ENCODE measurements at places on chromosomes 7 and 10.

DNA sequence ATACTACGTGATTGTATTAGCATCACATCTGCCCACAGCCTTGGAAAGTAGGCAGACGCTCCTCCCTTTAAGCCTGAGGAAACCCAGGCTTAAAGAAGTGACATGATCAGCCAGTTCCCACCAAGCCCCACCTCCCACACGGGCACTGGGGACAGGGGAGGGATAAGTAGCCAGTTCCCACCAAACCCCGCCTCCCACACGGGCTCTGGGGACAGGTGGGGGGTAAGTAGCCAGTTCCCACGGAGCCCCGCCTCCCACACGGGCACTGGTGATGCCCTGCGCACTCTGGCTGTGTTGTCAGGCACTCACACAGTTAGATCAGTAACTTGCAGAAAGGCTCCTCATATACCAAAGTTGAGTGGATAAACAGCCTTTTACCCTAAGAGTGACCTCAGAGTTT is 606.8 kb downstream of the PTPRN2 start:
- DNase-seq, result no peak

- no peak for DNase-seq
Measured at GRCh38 chr7:22715969-22716368, 11.0 kb upstream of the IL6 start.

DNA sequence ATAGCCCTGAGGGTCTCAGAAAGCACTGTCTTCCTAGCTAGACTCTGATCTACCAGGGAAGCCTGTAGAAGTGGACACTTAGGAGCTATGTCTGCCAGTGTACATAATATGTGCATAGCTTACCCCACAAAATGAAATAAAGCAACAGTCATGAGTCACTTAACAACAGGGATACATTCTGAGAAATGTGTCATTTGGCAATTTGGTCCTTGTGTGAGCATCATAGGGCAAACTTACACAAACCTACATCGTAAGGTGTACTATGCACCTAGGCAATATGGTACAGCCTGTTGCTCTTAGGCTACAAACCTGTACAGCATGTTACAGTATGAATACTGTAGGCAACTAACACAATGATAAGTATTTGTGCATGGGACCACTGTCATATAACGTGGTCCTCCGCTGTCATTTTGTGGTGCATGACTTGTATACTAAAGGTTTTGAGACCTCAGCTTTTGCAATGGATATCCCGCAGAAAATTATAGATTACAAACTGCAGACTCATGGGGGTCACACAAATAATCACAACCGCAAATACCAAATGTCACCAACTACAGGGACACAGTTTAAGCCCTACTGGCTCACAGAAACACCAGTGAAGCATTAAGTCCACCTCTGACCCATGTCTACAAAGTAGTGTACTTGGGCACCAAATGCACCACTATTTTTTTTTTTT is 1.7 kb downstream of the URGCP start:
- no peak for DNase-seq

DNA sequence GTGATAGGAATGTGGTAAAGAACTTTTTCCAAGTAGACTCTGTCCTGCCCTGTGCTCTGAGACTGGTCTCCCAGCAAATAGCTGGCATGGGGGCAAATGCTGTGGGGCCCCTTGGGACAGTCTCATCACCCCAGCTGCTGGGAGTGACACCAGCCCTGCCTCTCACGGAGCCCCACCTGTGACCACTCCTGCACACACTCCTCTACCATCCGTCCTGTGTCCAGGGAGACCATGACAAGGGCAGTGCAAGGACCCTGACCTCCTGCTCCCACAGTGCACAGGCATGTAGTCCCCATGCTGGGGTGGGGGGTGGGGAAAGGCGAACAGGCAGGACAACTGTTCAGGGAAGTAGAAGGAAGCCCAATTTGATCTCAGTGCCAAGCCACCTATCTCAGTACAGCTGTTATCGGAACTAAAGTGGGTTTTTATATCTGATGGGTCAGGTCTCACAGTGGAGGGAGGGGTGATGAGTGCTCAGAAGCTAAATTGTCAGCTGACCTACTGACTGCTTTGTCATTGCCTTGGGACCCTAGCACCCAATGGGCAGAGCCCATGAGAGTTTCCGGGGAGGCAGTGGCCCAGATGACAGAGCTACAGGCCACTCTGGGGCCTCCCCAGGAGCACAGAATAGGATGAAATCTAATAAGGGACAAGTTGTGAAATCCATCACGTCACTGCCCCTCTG is 24.5 kb downstream of the VSTM4 start:
- DNase-seq, result no peak

DNA sequence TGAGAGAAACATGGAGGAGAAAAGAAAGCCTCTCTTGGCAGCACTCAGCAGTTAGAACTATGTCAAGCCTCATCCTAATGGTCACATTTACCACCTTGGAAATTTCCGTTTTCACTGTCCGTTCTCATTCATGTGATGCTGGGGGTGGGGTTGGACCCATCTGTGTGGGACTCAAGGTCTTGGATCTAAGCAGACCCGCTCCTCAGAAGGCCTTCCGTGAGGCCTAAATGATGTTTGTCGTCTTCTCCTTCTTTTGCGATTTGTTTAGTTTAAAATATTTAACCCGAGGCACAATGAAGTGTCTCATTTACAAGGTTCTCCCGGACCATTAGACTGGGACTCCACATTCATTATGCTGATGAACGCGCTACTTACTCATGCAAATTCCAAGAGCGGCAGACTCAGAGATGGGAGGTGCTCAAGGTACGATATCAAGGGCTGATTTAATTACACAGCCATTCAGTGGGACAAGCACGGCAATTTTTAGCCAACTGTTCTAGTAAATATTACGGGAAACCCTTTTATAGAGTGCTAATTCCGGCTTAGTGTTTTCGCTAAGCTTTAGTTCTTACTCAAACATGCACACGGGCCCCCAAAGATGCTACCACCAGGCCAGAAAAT is 109.1 kb upstream of the EFCAB10 start:
- DNase-seq, result no peak

DNA sequence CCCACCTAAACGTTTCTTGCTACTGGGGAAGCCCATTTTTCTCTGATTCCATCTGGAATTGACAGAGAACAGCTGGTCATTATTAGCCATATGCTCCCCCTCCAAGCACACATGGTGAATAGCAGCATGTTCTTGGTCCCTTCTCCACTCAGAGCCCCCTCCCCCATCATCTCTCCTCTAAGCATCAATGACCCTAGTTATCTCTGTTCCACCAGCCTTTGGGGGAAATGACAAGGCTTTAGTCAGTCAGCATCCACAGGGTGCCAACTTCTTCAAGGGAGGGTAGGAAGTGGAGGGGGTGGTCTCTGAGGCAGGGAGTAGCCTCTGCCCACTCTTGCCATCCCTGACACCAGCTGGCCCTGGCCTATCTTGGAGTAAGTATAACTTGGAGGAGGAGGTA is 163.1 kb downstream of the UBE2H start:
- no peak for DNase-seq

GRCh38 chr7:99141841-99142726 is 1.8 kb downstream of the SMURF1 start:
- peak; percentile 65 for DNase-seq

GRCh38 chr10:110750931-110751330 is 106.8 kb downstream of the RBM20 start:
- no peak for DNase-seq
